Hippocampal formation (tissue), 2 donors: ENCODE measurements at places on chromosomes 2 and 18.

DNA sequence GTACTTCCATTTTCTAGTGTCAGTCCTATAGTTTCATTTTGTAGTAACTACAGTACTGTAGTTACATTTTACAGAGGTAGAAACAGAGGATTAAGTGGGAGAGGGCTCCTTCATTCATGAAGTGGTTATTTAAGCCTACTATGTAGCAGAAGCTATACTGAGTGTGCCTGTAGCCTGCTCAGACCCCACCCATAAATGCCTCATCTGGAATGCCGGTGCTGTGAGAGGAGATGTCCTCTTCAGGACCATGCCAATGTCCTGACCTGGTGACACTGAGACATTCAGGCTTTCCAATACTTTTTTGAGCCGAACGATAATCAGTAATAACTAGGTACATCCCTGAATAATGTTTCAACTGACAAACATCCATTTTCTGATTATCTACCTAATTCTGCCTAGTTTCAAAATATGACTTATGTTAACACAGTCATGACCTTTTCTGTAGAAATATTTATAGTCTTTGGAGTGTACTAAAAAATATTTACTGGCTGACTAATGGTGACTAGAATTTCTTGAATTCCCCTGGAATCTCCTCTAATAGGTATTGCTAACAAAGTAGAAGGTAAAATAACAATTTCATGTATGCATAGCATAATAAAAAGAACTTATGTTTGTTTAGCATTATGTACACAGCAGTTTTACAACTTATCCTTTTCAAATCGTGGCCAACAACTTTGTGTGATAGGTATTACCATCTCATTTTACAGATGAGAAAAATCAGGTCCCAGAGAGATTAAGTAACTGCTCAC is 10.2 kb upstream of the ARHGAP28 start:
- DNase-seq = no peak

- DNase-seq = no peak
Measured at GRCh38 chr18:10685484-10685883, 159.7 kb downstream of the NAPG start.

GRCh38 chr2:225076125-225076524 is 33.9 kb upstream of the DOCK10 start:
- no peak for DNase-seq

GRCh38 chr2:226313060-226313459 is 486.6 kb downstream of the IRS1 start:
- DNase-seq = no peak

DNA sequence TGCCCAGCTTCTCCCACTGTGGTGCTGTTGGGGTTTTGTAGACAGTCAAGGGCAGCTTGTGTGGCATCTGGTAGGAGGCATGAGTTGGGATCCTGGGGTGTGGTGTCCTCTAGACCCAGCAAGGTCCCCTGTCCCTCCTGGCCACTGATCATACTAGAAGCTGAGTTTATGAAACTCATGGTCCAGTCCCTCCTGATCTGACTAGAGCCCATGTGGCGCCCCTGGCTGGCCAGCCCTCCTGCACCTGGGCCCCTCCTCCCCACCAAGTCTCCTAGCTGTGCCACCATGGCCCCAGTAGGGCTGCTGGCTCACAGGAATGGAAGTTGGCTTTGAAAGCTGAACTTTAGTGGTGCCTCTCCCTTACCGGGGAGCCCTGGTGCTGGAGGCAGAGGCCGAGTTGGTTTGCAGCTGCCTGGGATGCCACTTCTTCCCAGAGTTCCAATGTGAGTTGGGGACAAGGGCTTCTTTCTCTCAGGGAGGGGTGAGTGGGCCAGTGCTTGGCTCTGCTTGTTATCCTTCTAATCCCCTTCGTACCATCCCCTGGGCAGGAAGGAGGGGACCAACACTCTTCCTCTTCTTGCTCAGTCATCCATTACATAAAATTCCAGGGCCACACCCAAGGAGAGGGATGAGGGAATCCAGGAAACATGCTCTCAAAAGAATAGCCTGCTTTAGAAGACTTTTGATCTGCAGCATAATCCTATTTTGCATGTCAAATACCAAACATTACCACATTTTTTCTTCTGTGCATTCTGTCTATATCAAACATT is 37.5 kb upstream of the HAAO start:
- no peak for DNase-seq

- DNase-seq = no peak
Measured at GRCh38 chr18:9722691-9723090, 14.6 kb downstream of the RAB31 start.

GRCh38 chr2:96554293-96555145 is 18.0 kb downstream of the ARID5A start:
- peak; percentile 56 for DNase-seq

- DNase-seq = no peak
Measured at GRCh38 chr2:144703852-144704708, 184.2 kb upstream of the ZEB2 start.

DNA sequence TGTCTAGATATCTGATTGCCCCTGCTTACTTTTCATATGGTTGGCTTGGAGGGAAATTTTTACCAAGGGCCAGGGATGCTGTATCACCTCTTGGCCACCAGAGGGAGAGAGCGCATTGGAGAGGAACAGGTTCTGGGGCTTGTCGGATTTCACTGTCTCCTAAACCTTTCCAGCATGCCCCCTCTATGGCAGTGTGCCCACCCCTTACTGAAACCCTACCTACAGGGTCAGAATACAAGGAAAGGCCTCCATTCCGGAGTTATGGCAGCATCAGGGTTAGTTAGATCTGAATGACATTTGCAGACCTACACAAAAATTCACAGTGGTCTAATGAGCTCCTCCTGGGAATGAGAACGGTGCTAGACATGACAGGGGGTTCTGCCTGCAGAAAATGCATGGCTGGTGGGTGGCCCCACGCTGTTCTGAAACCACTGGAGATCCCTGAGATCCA is 5.8 kb downstream of the SLC14A2 start:
- DNase-seq = peak; percentile 28

GRCh38 chr2:216006164-216006663 is 7.1 kb downstream of the MREG start:
- no peak for DNase-seq

DNA sequence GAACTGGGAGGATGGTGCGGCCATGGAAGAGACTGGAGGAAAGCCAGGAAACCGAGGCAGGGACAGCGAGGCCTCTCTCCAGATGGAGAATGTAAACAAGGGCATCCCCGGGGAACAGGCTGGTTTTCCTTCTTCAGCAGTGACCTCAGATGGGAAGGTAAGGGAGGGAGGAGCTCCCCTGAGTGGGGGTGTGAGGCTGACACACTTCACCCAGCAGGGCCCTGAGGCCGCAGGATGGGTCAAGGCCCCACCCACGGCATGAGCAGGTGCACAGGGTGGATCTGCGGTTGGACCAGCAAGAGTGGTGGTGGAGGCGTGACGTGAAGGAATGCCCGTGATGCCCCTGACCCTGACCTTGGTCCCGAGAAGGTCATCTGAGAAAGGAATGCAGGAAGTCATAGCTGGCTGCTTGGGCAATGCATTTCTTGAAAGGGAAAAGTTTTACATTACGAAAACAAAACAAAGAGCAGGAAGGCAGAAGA is 48.1 kb downstream of the ADCY3 start:
- DNase-seq = no peak

DNA sequence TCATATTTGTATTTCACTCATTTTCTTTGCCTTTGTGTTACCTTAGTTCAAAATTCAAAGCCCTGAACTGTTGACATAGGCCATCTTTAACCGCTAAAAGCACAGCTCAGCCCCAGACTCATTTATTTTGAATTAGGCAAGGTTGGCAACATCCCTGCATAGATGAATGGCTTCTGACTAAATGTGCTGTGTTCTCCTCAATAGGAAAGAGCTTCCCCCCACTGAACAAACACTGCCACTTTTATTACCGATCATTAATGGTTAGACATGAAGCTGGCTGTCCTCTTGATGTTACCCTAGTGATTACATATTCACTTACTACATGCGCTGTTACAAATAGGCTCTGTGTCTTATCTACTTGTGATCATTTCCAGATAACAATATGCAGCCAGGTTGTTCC is 170.7 kb downstream of the ADCYAP1 start:
- DNase-seq = no peak

DNA sequence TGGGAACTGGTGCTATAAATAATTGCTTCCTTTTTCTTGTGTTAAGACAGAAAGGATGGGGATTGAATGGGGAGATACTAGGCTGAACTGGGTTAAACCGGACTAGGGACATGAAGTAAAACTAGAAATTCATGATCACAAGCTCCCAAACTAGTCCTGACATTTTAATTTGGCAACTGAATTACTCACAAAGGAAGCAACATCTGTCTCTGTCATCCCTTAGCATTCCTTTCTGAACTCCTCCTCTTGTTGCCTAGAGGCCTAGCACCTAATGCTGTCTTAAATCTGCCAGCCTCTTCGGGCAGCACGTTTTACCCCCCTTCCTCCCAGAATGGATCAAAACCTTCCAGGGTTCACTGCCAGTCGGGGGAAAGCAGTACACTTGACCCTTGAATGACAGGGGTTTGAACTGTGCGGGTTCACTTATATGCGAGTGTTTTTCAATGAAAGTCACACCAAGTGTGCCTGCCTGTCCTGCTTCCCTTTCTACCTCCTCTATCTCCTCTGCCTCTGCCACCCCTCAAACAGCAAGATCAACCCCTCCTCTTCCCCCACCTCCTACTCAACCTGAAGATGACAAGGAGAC is 8.2 kb downstream of the KCTD1 start:
- no peak for DNase-seq

DNA sequence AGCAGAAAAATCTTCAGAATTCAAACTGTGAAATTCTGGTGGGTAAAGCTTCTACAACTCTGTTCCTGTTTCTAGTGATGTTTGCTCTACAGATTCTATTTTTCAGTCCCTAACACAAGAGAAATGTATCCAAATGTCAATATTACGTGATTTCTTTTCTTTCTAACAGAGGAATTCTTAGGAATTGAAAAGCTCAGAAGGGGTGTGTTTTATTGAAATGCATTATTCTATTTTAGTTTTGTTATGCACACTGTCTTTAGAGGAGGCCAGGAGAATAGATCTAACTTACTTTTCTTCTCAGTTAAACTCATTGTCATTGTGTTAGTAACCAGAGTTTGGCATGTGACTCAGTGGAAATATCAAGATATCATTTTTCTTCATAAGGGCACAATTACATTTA is 62.4 kb downstream of the MTX2 start:
- DNase-seq = no peak
